Naive thymus-derived CD4-positive, alpha-beta T cell (primary cell): ENCODE measurements at places on chromosomes 12 and 14. TPM values are rescaled to one million over a fixed set of nuclear protein-coding genes. Genes with fewer than 3 reads are reported as not detected.

DNA sequence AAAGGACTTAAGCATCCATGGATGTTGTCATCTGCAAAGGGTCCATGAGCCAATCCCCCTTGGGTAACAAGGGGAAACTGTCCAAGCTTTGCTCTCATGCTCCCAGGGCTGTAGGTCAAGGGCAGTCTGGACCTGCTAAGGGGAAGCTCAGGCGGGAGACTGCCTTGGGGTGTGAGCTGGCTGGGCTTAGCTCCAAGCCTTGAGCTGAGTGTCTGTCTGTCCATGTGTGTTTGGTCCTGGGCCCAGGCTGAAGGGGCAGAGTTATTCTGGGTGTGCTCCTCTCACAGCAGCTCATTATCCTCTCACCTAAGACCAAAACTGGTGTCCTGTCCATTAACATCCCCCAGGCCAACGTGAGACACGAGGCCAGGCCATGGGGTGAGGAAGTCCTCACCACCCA, 274.8 kb downstream of the SLC15A4 start:
- no peak overlapping the region for H3K27ac ChIP-seq
- no peaks in the 10 kb centered on the region for H3K27me3 ChIP-seq
- H3K36me3 ChIP-seq: no peaks in the 10 kb centered on the region
- no peak overlapping the region for H3K4me3 ChIP-seq
- no peaks in the 10 kb centered on the region for H3K4me1 ChIP-seq

DNA sequence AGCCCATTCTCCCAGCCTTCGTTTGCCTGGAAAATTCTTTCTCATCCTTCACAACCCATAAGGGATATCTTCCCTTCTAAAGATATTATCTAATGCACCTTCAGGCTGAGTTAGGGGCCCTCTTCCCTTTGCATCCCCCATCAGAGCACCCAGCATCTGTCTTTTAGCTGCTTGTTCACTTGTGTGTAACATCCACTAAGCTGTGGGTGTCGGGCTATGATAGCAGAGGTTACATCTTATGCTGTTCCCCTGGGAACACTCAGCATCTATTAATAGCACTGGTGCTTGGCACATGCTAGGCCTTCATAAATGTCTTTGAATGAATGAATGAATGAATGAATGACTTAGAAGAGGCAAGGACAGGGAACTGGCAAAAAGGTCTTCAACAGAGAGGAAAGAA, 131.8 kb downstream of the NUAK1 start:
- no peaks in the 10 kb centered on the region for H3K27me3 ChIP-seq
- H3K36me3 ChIP-seq: no peaks in the 10 kb centered on the region
- no peaks in the 10 kb centered on the region for H3K4me1 ChIP-seq
- no peak for DNase-seq

The RSRC2 gene
- polyA plus RNA-seq: 56.1 TPM

The NDRG2 gene
- polyA plus RNA-seq: 29.2 TPM

DNA sequence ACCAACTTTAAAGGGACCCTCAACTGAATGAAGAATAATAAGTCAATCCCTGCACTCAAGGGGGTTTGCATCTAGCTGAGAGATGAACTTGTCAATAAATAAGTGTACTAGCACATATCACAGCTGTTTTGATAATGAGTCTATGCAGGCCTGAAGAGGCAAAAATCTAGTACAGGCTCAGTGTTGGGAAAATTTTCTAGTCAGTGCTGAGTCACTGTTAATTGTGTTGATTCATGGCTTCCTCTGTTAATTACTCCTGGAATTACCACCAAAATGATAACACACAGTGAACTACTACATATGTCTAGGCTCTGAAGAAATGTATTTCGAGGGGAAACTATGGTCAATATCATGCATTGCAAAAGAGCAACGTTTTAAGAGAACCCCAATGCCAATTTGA, 18.9 kb downstream of the SNRPF start:
- no peak overlapping the region for H3K27ac ChIP-seq
- H3K36me3 ChIP-seq: no peaks in the 10 kb centered on the region
- H3K27me3 ChIP-seq: no peaks in the 10 kb centered on the region
- no peak overlapping the region for H3K4me3 ChIP-seq

DNA sequence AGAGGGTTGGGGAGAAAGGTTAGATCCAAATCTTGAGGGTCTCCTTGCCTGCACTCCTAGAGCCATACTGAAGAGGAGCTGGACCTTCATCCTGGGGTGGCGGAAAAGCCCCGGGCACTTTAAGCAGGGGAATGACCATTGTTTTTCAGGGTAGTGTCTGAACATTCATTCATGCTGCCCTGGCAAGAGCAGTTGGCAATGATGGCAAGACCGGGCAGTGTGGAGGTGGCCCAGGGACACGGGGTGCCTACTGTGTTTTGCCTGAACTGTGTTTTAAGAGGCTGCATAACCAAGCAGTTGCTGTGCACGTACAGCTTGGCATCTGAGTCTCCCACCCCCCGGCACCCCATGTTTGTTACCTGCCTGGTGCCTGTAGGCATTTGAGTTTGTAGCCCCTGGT, 14.7 kb downstream of the TPCN1 start:
- H3K27me3 ChIP-seq: no peaks in the 10 kb centered on the region
- no peak overlapping the region for H3K27ac ChIP-seq
- peaks cover 43% of the 10 kb centered on the region for H3K36me3 ChIP-seq
- no peak for DNase-seq
- peaks cover 7% of the 10 kb centered on the region for H3K4me1 ChIP-seq
- no peak overlapping the region for H3K4me3 ChIP-seq

DNA sequence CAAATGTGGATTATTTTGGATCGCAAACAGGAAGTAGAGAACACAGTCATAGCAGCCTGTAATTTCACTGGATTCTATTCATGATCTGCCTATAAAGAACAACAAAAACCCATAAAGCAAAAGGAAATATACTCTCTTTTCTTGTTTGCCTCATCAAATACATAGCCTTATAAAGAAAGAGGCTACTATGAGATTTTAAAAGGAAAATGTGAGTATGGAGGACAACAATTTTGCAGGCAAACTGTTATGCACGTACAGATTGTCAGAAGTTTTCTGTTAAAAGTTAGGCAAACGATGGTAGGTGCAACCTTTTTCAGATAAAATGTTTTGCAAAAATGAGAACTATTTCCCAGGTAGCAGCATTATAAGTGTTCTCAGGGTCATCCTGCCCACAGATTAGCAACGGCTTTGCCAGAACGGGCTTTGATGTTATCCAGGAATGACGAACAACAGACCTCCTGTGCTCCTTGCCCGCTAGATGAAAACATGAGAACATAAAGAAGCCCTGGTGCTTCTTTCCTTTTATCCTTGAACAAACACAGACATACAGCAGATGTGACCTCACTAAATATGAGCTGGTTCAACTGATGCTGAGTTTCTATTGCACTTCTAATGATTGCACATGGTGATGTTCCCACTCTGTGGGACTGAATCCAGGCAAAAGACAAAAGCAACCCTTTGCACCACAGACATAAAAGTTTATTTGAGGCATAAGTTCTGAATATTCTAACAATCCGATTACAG, 88.1 kb downstream of the ITPR2 start:
- peaks cover 11% of the 10 kb centered on the region for H3K4me1 ChIP-seq
- no peak overlapping the region for H3K27ac ChIP-seq
- no peak for DNase-seq
- no peak overlapping the region for H3K4me3 ChIP-seq

GRCh38 chr14:95319312-95320077, at the start of gene CLMN:
TSS of gene CLMN (minus strand) at chr14:95319908. CDS start at chr14:95319792, 116 bp downstream.
- H3K4me3 ChIP-seq: peak within 1 kb of the TSS; percentile 59
- peaks cover 7% of the 10 kb centered on the region for H3K27me3 ChIP-seq
- peak within 1 kb of the TSS; percentile 32 for H3K27ac ChIP-seq
- no peaks in the 10 kb centered on the region for H3K4me1 ChIP-seq

The TCL1B gene
- not detected for polyA plus RNA-seq

The SOAT2 gene
- polyA plus RNA-seq: not detected

The KRT2 gene
- polyA plus RNA-seq: 4.7 TPM

- no peak for DNase-seq
- H3K4me1 ChIP-seq: no peaks in the 10 kb centered on the region
- no peaks in the 10 kb centered on the region for H3K36me3 ChIP-seq
- H3K27me3 ChIP-seq: no peaks in the 10 kb centered on the region
Measured at GRCh38 chr12:128871516-128871892, 18.2 kb downstream of the GLT1D1 start.

GRCh38 chr12:31353750-31354708, 28.1 kb upstream of the SINHCAF start:
- no peaks in the 10 kb centered on the region for H3K27me3 ChIP-seq
- H3K4me3 ChIP-seq: no peak overlapping the region
- DNase-seq: no peak
- H3K4me1 ChIP-seq: no peaks in the 10 kb centered on the region
- H3K36me3 ChIP-seq: no peaks in the 10 kb centered on the region

DNA sequence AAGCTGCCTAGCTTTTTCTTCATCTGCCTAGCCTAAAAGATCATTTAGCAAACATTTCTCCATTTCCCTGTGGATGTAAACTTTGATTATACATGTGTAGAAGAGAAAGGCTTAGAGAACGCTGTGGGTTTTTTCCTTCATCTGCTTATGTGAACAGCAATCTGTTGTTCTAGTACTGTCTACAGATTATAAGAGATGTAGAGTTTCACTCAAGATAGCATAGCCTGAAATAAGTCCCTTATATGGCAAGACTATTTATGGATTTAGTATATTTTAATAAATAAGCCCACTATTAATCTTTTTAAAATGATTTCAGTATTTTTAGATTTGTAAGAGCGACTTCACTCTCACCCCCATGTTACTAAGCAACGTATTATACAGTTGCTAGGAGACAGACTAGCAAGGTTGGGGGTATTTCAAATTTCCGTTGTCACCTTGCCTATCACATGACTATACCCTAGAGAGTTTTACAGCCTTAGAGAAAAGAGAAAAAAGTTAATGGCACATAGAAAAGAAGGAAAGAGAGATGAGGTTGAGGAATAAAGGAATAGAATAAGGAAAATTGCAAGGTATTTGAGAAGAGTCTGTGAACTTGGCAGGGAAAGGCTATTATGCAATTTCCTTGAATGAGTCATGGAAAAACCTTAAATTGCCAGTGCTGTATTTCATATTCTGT, 12.2 kb upstream of the TUBA1A start:
- H3K27ac ChIP-seq: no peak overlapping the region
- DNase-seq: peak; percentile 64
- H3K27me3 ChIP-seq: no peaks in the 10 kb centered on the region
- no peaks in the 10 kb centered on the region for H3K36me3 ChIP-seq

- H3K4me3 ChIP-seq: no peak overlapping the region
- no peaks in the 10 kb centered on the region for H3K27me3 ChIP-seq
- H3K27ac ChIP-seq: no peak overlapping the region
- DNase-seq: no peak
Measured at GRCh38 chr12:47131011-47131410, 51.3 kb upstream of the AMIGO2 start.

DNA sequence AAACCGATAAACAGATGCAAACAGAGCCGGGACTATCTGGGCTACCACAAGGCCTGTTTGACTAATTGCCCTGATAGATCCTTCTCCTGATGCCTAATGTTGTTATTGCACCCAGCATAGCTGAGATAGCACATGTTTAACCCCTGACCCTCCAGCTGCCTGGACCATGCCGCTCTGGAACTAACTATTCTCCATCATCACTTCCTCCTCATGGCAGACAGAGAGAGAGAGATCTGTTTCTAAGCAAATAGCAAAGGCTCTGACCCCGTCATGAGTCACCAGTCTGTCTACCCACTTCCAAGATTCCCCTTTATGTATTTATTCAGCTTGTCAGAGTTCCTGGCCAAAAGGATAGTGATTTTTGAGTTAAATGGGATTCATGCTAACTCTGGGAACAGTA, 58.2 kb upstream of the FLRT2 start:
- no peak for DNase-seq
- H3K27me3 ChIP-seq: peaks cover 4% of the 10 kb centered on the region
- H3K27ac ChIP-seq: no peak overlapping the region
- H3K36me3 ChIP-seq: no peaks in the 10 kb centered on the region
- no peak overlapping the region for H3K4me3 ChIP-seq

The KANSL2 gene
- polyA plus RNA-seq: 33.4 TPM

DNA sequence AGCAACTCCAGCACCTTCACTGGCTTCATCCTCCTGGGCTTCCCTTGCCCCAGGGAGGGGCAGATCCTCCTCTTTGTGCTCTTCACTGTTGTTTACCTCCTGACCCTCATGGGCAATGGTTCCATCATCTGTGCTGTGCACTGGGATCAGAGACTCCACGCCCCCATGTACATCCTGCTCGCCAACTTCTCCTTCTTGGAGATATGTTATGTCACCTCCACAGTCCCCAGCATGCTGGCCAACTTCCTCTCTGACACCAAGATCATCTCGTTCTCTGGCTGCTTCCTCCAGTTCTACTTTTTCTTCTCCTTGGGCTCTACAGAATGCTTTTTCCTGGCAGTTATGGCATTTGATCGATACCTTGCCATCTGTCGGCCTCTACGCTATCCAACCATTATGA, 6.8 kb downstream of the OR11G2 start:
- H3K4me1 ChIP-seq: no peaks in the 10 kb centered on the region
- no peaks in the 10 kb centered on the region for H3K27me3 ChIP-seq
- H3K36me3 ChIP-seq: no peaks in the 10 kb centered on the region
- no peak overlapping the region for H3K27ac ChIP-seq
- no peak for DNase-seq

The VRTN gene
- polyA plus RNA-seq: not detected

The SYT10 gene
- polyA plus RNA-seq: not detected

GRCh38 chr14:51419685-51420084, 179.6 kb downstream of the TMX1 start:
- DNase-seq: peak; percentile 12
- H3K4me3 ChIP-seq: no peak overlapping the region
- H3K36me3 ChIP-seq: no peaks in the 10 kb centered on the region
- no peaks in the 10 kb centered on the region for H3K27me3 ChIP-seq

The KRT3 gene
- polyA plus RNA-seq: not detected

GRCh38 chr12:64785838-64786237, 26.6 kb upstream of the GNS start:
- peaks cover 17% of the 10 kb centered on the region for H3K27me3 ChIP-seq
- H3K4me3 ChIP-seq: no peak overlapping the region
- H3K36me3 ChIP-seq: no peaks in the 10 kb centered on the region
- peaks cover 14% of the 10 kb centered on the region for H3K4me1 ChIP-seq

DNA sequence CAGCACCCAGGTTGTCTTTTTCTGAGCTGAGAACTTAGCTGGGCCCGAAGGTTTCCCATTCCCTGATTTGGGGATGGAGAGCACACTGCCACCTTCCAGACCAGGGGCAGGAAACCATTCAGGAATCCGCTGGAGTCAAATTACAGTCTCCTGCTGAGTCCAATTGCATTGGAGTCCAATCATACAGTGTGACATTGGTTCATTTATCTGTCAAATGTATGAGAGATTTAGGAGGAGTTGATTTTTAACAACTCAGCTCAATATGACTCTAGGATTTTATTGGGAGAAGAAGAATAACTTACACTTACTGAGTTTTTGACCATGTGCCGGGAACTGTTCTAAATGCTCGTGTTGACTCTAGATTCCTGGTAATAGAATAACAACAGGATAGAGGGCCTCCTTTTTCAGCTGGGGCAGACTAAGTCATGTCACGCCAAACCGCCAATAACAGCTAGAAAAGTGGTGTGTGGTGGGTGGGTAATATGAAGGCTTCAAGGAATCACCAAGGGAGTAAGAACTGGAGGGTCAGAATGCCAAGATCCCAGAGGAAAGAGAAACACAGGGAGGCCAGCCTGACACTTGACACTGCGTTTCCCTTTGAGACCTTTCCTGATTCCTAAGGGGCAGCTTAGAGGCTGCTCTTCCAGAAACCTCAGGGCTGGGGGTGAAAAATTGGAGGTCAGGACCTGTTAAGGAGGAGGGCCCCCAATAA, 11.5 kb downstream of the SYNDIG1L start:
- H3K27ac ChIP-seq: no peak overlapping the region
- DNase-seq: no peak
- no peaks in the 10 kb centered on the region for H3K36me3 ChIP-seq
- no peaks in the 10 kb centered on the region for H3K4me1 ChIP-seq

- no peak for DNase-seq
- H3K36me3 ChIP-seq: peaks cover 16% of the 10 kb centered on the region
- H3K4me1 ChIP-seq: peaks cover 35% of the 10 kb centered on the region
- no peak overlapping the region for H3K4me3 ChIP-seq
Measured at GRCh38 chr12:71652656-71653055, 11.0 kb downstream of the ZFC3H1 start.
